Activated CD8-positive, alpha-beta memory T cell treated with anti-CD3 and anti-CD28 coated beads for 48 hours (primary cell): ENCODE measurements at places on chromosomes 5 and 9.

DNA sequence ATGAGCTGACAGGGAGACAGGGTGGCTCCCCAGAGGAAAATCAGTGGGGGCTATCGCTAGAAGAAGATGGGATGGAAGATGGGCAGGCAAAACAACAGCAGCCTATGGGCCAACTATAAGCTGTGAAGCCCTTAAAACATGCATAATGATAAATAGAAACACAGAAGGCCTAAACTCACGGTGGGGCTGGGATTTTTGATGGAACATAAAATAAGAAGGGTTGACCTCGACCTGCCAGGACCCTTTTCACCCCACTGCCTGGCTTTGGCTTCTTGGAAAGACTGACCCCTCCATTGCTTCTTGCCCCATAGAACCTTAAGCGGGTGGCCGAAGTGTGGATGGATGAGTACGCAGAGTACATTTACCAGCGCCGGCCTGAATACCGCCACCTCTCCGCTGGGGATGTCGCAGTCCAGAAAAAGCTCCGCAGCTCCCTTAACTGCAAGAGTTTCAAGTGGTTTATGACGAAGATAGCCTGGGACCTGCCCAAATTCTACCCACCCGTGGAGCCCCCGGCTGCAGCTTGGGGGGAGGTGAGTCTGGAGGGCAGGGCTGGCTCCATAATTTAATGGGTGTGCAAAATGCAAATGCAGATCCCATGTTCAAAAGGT lies 36.5 kb upstream of the SAP30L start:
- DNase-seq: no peak

DNA sequence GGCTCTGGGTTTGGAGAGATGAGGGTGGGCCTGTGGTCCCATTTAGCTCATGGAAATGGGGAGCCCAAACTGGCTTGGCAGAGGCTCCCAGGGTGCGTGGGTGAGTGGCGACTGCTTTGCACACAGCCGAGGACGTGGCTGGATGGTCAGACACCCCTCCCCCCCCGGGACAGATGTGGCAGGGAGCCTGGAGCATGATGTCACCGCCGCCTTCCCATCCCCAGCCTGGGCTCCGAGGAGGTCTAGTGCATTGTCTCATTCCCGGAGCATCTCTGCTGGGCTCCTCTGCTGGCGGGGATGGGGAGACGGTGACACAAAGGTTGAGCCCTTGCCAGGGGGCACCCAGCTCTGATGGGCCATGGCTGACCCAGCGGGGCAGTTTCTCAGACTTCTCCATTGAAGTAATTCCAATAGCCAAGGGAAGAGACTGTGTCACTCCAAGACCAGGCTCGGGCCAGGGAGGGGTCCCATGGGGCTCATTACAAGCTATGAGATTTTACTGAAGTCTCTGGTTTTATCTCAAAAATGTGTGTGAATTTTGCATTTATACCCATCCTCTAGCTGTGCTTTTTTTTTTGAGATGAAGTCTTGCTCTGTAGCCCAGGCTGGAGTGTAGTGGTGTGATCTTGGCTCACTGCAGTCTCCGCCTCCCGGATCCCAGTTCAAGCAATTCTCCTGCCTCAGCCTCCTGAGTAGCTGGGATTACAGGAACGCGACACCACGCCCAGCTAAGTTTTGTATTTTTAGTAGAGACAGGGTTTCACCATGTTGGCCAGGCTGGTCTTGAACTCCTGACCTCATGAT lies 36.1 kb downstream of the HMCN2 start:
- no peak for DNase-seq

- DNase-seq: peak; percentile 19
Measured at GRCh38 chr9:88922091-88922490, 69.2 kb upstream of the S1PR3 start.

DNA sequence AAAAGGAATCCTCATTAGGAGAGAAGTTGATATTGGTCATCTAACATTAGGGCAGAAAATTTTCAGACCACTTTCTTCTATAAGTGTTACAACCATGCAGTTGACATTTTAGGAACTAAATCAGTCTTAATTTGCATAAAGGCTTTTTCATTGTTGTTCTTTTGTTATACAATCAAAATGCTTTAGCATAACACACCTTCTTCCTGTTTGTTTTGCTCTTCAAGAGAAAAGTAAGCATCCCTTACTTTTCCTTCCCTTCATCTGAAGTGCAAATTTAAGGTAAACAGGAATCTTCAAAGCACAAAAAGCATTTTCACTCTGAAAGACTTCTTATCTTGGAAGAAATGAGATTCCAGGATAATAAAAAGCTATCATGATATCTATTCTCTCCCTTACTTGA lies 273.6 kb downstream of the PTPRD start:
- no peak for DNase-seq

- no peak for DNase-seq
Measured at GRCh38 chr9:13688990-13689600, 409.6 kb upstream of the MPDZ start.

- no peak for DNase-seq
Measured at GRCh38 chr5:91245074-91245452, 138.1 kb downstream of the ARRDC3 start.

- DNase-seq: no peak
Measured at GRCh38 chr5:147062427-147062826, 172.4 kb upstream of the STK32A start.

DNA sequence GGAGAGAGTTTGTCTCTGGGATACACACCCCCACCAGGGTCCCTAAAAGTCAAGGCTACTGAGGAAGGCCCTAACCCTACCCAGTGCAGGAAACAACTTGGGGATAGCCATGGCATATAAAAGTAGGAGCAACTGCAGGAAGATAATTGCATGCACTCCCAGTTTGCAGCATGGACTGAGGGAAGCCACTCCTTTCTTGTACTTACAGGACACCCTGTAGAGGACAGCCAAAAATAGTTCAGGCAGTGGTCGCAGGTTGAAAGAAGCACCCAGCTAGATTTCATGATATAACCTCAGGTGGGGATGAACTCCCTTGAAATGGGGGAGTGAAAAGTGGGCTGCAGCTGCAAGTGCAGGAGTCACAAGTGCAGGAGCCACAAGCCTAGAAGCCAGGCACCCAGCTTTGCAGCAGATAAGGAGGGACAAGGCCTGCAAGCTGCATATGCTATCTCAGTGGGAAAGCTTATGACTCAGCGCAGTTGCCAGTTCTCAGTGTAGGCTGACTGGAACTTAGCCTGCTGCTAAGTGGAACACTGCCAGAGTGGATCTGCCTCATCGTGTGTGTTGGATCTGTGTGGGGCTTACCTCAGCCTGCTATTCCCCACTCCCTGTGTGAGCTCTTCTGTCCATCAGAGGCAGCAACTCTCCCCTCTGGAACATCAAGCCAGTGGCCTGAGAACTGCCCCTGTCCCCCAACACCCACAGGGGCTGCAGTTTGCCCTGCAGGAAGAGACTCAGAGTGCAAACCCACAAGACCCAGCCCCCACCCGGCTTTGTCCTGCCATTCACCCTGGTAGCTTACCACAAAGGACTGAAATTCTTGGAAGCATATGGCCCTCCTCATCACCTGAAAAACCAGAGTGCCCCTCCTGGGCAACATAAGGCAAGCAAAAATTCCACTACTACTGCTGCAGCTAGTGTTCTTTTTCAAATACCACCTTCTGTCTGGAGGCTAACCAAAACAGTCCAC lies 42.7 kb downstream of the CYLC2 start:
- no peak for DNase-seq

DNA sequence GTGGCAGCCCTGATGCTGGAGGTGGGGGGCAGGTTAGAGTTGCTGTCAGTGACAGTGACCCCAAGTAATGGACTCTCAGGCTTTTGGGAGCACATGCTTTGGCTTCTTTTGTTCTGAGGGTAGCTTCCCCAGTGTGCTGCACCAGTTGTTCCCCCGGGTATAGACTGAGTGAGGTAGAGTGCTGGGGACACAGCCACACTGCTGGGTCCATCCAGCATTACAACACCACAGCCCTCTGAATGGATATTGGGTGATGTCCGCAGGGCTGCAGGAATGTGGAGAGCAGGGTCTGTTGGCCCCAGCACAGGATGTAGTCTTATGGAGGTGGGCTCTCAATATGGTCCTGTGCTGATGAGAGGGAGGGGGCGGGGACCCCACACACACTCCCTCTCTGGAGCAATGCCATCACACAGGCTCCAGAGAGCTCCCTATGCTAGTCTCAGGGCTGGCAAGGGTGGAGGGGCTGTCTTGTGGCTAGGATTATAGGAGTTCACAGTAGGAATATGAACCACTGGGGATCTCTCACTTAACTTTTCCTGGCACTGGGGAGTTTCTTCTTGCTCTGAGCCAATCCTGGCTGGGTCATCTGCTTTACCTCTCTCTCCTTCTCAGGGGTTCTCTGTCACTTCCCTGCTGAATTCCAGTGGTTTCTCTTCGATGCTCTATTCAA lies 20.7 kb downstream of the OSMR start:
- DNase-seq: no peak

DNA sequence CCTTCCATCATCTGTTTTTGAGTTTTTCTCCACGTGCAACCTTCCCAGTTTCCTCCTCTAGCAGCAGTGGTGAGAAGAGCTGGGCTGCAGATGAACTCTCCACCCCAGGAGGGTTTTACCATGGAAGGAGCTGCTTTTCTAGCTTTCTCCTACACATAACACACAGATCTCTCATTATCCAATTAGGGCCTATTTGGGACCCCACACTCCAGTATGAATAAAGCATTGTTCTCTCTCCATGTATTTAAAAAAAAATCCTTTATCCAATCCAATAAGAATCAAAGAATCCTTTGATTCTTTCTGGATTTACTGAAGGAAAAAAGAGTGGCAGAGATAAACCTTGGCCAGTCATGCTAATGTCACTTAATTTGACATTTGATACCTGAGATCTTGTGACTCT lies 31.6 kb upstream of the NAA35 start:
- DNase-seq: no peak

DNA sequence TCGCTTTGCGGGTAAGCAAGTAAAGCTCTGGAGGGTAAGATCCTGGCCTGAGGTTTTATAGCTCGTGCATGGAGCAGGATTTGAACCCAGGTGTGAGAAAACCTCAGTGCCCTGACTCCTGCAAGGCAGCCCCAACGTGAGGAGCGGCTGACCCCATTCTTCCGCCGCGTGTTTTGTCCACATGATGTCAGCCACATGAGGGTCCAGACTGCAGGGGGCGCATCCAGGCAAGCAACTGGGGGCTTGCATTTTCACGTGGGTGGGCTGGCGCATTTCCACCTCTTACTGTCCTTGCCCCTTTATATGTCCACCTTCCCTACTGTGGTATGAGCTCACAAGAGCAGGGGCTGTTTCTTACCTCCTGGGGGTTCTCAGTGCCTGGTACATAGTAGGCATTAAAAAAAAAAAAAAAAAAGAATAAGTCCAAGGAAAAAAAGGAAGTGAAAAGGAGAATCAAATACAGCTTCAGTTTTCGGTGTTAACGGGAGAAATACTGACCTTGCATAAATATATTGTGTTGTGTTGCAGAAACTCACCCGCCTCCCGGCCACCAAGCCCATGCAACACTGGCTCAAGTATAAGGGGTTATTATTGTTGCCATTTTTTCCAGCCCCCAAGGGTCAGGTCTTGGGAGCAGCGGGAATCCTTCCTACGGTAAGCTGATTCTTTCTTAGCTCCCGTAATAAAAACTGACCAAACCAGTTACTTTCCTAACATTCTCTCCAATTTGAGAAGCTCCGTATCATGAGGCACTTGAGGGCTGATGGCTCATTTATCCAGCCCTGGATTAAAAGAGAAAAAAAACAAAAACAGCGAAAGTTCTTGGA lies 15.0 kb downstream of the TLX3 start:
- DNase-seq: no peak
